ENCODE measurements at places on chromosomes 5 and 9. TPM values are rescaled to one million over a fixed set of nuclear protein-coding genes. Genes with fewer than 3 reads are reported as not detected.

DNA sequence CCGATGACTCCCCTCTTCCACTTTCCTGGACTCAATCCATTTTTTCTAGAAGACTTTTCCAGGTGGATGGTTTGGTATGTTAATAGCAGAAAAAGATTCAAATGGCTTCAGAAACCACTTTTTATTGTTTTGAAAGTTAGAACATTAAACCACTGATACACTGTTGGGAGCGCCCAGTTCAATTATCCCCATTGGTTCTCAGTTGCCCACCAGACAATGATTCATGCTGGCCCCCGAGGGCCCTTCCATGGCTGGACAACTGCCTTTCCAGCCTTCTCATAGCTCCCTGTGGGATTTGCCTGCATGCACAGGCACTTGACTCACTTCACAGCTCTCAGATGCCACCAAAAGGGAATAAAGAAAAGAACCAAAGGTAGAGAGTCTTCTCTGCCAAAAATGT lies 21.3 kb upstream of the ANKRD34B start:
- no peak overlapping the region for H3K27ac ChIP-seq
- no peaks in the 10 kb centered on the region for H3K36me3 ChIP-seq
- H3K27me3 ChIP-seq = no peaks in the 10 kb centered on the region
- H3K4me1 ChIP-seq = no peaks in the 10 kb centered on the region
- DNase-seq = no peak

GRCh38 chr5:35103637-35104299 lies 56.0 kb upstream of the AGXT2 start:
- H3K27ac ChIP-seq = no peak overlapping the region
- no peaks in the 10 kb centered on the region for H3K36me3 ChIP-seq
- H3K4me1 ChIP-seq = no peaks in the 10 kb centered on the region
- no peak for DNase-seq

- H3K27me3 ChIP-seq = peaks cover 2% of the 10 kb centered on the region
- no peak overlapping the region for H3K4me3 ChIP-seq
- no peak for DNase-seq
- H3K36me3 ChIP-seq = no peaks in the 10 kb centered on the region
- H3K4me1 ChIP-seq = no peaks in the 10 kb centered on the region
Measured at GRCh38 chr9:89863837-89864236, 259.0 kb downstream of the GADD45G start.

DNA sequence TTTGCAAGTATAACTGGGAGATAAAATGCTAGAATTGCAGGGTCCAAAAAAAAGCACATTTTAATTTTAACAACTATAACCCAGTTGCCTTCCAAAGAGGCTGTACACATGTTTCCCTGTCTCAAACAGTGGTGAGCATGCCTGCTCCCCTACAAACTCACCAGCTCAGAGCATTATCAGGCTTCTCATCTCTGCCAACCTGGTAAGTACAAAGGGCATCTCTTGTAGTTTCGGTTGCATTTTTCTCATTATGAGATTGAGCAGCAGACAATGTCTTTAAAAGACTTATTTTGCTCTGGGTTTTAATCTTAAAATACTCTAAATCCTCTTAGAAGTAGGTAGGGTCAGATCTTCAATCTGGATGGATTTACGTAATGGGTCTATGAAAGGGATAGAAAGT lies 107.1 kb upstream of the MSX2 start:
- H3K36me3 ChIP-seq = no peaks in the 10 kb centered on the region
- no peaks in the 10 kb centered on the region for H3K4me1 ChIP-seq
- no peak overlapping the region for H3K27ac ChIP-seq
- DNase-seq = no peak
- H3K4me3 ChIP-seq = no peak overlapping the region

DNA sequence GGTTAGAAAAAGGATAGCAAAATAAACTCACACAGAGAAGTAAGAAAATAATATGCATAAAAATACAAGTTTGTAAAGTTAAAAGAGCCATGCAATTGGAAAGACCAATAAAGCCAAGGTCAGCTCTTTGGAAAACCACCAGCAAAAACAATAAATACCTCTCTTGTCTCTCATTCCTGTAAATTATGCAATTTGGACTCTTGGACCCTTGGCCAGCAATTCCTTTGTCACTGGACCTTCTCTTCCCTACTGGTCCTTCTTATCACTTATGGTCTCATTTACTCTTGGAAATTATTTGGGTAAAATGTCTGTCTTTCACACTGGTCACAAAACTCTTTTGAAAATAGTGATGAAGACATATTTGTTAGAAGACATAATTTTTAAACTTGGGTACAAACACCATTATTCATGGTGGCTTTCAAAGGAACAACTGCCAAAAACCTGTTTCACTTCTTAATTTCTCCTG lies 379.5 kb downstream of the TMEM232 start:
- H3K36me3 ChIP-seq = no peaks in the 10 kb centered on the region
- H3K27ac ChIP-seq = no peak overlapping the region
- H3K4me1 ChIP-seq = no peaks in the 10 kb centered on the region
- no peak for DNase-seq
- H3K27me3 ChIP-seq = peaks cover 2% of the 10 kb centered on the region
- H3K4me3 ChIP-seq = no peak overlapping the region

The RNF180 gene
- total RNA-seq = not detected

The TEX48 gene
- total RNA-seq = 0.75 TPM

The ANKRD18A gene
- total RNA-seq = 6.4 TPM
